Heart right ventricle (tissue), 16 donors: ENCODE measurements at places on chromosomes 2 and 18. TPM values are rescaled to one million over a fixed set of nuclear protein-coding genes. Genes with fewer than 3 reads are reported as not detected.

DNA sequence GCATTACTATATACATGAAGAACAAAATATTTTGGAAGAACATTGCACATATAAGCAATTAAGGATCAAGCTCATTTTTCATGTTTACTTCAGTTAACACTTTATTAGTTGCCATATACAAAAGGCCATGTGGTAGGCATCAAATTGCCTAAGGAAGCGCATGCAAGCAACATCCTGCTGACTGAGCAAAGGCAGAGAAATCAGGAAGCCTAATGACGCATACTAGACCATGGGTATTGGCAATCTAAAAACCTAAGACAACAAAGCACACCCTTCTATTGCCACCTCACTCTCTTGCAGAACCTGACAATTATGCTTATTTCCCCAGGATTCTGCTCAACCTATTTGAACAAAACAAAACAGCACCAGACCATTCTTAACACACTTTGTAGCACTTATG lies 171.9 kb downstream of the STK39 start:
- no peak overlapping the region for H3K4me3 ChIP-seq
- DNase-seq = no peak
- no peaks in the 10 kb centered on the region for H3K4me1 ChIP-seq
- no peak overlapping the region for H3K27ac ChIP-seq
- no peaks in the 10 kb centered on the region for H3K36me3 ChIP-seq
- no peaks in the 10 kb centered on the region for H3K27me3 ChIP-seq

DNA sequence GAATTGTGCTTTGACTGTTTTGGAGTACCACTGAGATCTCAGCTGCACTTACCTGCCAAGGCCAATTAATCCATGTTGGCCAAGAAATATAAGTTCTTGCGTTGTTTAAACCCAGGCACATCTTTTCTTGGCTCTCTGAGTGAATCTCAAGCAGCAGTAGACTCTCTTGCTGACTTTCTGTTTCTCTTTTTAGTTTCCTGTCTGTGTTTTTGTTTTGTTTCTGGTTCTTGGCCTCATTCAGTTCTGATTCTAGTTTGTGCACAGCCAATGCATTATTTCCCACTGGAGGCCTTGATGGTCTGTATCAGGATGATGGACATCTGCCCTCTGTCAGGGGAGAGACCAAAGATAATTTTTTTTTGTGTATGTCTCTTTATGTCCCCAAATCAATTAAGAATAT lies 379.4 kb downstream of the CDH2 start:
- no peak overlapping the region for H3K4me3 ChIP-seq
- H3K4me1 ChIP-seq = no peaks in the 10 kb centered on the region
- H3K27ac ChIP-seq = no peak overlapping the region
- DNase-seq = no peak
- H3K27me3 ChIP-seq = no peaks in the 10 kb centered on the region
- no peaks in the 10 kb centered on the region for H3K36me3 ChIP-seq

Gene SOCS6
- 25.4 TPM for total RNA-seq

Gene CMPK2
- 6.2 TPM for total RNA-seq

DNA sequence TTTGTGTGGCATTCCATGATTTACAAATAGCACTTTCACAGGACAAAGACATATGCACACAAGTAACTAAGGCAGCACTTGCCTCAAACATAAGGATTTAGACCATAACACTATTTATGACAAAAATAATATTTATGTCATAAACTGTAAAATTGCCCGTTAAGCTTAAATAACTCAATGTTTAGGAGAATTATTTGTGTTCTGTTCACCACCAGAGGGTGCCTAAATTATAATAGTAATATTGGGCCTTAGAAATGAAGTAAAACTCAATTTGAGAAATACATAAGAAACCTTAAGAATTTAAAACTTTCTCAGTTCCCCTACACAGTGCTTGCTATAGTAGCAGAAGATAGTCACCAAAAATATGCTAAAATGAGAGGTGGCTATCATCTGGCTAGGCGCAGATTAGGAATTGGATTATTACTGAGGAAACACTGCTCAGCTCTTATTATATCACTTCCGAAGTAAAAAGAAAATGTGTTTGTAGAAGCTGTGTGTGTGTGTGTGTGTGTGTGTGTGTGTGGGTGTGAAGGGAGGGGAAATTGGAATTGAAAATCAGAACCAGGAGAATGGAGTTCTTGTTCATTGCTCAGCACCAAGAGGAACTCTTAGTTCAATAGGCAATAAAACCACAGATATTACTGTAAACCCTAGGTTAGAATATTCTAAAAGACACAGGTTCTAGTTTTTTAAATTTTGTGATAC lies 4.9 kb upstream of the CHN1 start:
- no peak for DNase-seq
- H3K27ac ChIP-seq = peak overlapping the region; percentile 25
- H3K4me3 ChIP-seq = no peak overlapping the region
- peaks cover 15% of the 10 kb centered on the region for H3K4me1 ChIP-seq
- H3K27me3 ChIP-seq = no peaks in the 10 kb centered on the region
- H3K36me3 ChIP-seq = no peaks in the 10 kb centered on the region
